ENCODE measurements at places on chromosomes 7 and 10.

DNA sequence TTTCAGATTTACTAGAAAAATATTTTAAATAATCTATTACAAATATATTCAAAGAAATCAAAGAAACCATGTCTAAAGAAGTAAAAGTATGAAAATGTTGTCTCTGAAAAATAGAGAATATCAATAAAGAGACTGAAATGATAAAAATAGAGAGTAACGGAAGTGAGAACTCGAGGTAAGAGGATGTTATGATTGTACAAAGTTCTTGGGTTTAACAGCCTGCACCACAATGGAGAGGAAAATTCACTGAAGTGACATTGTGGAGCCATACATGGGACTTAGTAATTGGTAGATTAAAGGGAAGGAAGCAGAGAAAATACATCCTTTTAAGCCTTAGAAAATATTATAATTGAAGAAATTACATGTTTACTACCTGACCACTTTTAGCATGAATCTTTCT lies 77.9 kb downstream of the THSD7A start:
- no peak for DNase-seq

- no peak for DNase-seq
Measured at GRCh38 chr10:49309691-49310411, 10.9 kb downstream of the C10orf71 start.

GRCh38 chr7:125644109-125644508 lies 714.5 kb upstream of the POT1 start:
- no peak for DNase-seq

DNA sequence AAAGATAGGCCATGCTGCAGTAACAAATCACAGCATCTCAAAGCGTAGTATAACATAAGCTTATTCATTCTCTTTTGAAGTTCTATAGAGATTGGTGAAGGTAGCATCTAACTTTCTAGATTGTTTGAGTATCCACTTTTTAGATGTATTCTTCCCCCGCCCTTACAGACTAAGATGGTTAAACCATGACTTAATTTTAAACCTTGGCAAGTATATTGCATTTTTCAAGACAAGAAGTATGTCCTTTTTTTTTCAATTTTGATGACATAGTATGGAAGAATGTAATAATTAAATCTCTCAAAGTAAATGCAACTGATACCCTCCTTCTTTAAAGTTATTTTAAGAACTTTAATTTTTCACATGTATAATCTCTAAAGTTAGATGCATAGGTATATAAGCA lies 190.0 kb downstream of the KCND2 start:
- no peak for DNase-seq

DNA sequence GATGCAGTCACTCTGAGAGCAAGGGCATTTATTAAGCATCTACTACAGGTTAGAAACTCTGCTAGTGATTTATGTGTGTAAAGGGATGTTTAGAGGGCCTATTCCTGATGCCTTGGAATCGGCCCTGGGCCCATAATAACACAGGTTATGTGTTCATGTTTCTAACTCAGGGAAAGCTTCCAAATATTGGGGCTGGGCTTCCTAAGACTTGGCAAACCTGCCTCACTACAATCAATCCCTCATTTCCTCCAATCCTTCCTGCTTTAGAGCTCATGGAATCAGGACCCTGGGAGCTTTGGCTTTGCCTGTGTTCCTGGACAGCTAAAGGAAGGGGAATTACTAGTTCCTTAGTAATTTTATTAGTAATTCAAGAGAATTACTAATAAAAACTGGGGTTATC lies 148.8 kb downstream of the HIBADH start:
- DNase-seq, result no peak

DNA sequence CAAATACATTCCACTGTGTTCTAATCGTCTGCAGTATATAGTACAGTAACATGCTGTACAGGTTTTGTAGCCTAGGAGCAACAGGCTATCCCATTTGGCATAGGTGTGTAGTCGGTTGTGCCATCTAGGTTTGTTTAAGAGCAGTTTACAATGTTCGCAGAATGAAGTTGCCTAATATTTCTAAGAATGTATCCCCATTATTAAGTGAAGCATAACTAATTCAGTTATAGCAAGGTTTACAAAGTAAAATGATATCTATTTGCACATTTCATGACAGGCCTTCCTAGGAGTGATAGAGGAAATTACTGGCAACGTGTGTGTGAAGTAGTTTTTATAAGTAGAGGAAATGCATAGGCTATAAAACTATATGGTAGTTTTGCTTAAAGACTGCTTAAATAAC lies 4.0 kb downstream of the CREM start:
- DNase-seq, result no peak

- DNase-seq, result no peak
Measured at GRCh38 chr7:81190997-81191768, 272.3 kb upstream of the SEMA3C start.

- DNase-seq, result no peak
Measured at GRCh38 chr7:100378114-100378755, 4.9 kb downstream of the PILRA start.

DNA sequence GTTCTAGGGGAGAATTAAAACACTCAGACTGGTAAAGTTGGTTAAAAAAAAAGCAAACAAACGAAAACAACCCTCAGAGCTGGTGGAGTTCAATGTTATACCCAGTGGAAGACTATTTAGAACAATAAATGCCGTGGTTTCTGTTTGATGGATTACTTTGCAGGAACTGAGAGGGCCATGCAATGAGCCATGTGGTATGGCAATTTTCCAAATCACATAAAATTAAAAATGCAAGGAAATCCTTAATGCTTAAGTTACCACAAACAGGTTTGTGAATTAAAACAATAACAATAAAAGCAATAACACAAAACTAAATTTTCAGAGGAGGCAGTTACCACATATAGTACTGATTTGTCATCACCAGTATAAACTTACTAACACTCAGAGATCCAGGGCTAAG lies 96.9 kb downstream of the RTKN2 start:
- no peak for DNase-seq

- DNase-seq, result no peak
Measured at GRCh38 chr10:36003688-36004087, 361.6 kb upstream of the FZD8 start.

DNA sequence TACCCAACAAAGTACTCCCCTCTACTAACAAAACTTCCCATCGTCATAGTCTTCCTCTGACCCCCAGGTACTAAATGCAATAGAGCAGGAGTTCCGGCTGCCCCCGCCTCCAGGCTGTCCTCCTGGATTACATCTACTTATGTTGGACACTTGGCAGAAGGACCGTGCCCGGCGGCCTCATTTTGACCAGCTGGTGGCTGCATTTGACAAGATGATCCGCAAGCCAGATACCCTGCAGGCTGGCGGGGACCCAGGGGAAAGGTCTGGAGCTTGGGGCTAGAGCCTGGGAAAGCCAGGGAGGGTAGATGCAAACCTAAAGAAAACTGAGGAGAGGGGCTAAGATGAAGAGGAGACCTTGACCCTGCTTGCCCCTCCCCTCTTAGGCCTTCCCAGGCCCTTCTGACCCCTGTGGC lies 15.3 kb downstream of the EPHB6 start:
- no peak for DNase-seq

- no peak for DNase-seq
Measured at GRCh38 chr10:114943000-114943399, 5.0 kb downstream of the TRUB1 start.
